Neural crest cell (in vitro differentiated cells): ENCODE measurements at places on chromosomes 6 and 20. TPM values are rescaled to one million over a fixed set of nuclear protein-coding genes. Genes with fewer than 3 reads are reported as not detected.

GRCh38 chr20:36523341-36523740, 18.0 kb upstream of the MYL9 start:
- no peak for DNase-seq

Gene SLC22A2
- total RNA-seq: not detected in 2 replicates

GRCh38 chr6:82958551-82958950, 107.1 kb downstream of the UBE3D start:
- DNase-seq: no peak

DNA sequence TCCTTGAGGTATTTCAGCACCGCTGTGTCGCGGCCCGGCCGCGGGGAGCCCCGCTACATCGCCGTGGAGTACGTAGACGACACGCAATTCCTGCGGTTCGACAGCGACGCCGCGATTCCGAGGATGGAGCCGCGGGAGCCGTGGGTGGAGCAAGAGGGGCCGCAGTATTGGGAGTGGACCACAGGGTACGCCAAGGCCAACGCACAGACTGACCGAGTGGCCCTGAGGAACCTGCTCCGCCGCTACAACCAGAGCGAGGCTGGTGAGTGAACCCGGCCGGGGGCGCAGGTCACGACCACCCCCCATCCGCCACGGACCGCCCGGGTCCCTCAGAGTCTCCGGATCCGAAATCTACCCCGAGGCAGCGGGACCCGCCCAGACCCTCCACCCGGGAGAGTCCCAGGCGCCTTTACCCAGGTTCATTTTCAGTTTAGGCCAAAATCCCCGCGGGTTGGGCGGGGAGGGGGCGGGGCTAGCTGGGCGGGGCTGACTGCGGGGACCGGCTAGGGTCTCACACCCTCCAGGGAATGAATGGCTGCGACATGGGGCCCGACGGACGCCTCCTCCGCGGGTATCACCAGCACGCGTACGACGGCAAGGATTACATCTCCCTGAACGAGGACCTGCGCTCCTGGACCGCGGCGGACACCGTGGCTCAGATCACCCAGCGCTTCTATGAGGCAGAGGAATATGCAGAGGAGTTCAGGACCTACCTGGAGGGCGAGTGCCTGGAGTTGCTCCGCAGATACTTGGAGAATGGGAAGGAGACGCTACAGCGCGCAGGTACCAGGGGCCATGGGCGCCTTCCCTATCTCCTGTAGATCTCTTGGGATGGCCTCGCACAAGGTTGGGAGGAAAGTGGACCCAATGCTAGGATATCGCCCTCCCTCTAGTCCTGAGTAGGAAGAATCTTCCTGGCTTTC, 693 bp downstream of the HLA-F start:
- no peak for DNase-seq

DNA sequence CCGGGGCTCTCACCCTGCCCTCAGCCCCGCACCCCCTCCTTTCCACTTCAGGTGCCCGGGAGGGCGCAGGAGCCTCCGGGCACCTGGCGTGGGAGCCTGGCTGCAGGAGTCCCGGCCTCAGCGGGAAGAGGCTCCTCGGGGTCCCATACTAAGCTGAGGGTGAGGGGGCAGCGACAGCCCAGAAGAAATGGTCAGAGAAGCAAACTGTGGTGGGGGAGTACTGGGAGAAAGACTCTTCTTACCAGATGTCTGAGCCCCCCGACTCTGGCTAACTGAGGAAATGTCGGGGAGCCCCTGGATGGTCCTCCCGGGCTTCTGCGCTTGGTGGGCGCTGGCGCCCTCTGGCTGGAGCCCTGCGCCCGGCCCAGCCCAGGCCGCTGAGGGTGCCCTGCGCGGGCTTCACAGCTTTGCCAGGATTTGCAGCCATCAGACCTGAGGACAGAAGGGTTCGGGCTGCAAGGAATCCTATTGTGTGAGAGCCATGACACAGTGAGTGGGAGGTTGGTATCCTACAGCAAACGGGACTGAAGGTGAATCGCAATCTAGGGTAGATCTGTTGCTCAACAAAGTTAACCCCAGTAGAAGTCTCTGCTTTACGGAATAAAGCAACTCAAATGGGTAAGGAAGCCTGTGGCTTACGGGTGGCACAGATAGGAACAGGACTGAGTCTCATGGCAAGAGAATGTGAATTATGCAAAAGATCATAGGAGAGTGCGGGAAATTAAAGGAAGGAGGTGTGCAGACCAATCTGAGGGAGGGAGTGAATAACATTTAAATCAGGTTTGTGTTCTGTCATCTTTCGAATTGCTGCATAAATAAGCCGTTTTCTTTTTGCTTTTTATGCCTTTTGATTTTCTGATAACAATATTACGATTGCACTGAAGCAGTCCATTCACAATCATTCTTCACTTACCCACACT, 639 bp upstream of the RCAN2 start:
- DNase-seq: peak; percentile 36

- DNase-seq: no peak
Observed at GRCh38 chr6:45822873-45823272, 192.8 kb downstream of the CLIC5 start.

DNA sequence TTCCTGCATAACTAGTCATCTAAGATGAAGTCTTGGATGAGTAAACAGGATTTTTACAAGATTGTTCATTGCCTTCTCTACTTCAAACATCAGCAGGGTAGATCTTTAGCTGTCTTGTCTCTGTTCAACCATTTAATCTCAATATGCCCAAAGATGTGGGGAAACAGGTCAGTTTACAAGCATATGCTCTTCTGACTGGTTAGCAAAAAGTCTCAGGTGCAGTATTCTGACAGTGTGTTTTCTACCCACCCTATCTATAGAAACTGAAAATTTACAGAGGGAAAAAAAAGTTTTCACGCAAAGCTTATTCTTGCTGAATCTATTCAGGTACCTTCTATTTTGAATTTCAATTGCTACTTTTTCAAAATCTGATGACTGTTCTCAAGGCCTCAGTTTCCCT, 29.0 kb downstream of the MAP3K5 start:
- no peak for DNase-seq

DNA sequence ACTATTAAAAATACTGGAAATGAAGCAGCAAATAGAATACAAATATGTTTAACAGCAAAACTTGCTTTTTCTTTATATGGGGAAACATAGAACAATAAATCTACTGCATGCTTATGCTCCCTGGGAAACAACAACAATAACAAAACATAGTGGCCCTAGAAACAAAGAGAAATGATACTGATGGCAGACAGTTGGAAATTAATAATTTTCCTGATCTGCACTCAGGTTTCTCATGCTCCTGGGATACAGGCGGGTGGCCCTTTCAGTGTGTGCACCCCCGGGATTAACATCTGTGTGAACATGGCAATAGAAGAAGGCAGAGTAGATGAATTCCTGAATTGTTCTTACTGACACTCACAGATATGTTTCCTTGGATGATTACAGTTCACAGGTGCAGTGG, 209.2 kb upstream of the TBX18 start:
- DNase-seq: no peak

Gene MMP24
- 2.8 and 2.9 TPM in 2 replicates for total RNA-seq
